DMS 273 treated with DMSO at 0.1 percent for 48 hours (cell line): ENCODE measurements at places on chromosomes 3 and 15.

DNA sequence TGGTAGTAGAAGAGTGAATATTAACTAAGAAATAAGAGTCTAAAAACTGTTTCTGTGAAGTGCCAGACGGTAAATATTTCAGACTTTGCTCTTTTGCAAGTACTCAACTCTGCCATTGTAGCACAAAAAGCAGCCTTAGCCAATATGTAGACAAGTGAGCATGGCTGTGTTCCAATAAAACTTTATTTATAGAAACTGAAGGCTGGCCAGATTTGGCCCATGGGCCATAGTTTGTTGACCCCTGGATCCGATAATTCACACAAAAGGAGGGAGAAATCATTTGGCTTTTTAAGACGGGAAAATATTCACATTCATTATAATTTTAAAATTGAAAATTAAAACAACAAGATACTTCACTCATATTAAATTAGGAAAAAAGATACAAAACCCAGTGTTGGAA, 15.4 kb downstream of the EID1 start:
- no peak for DNase-seq

- no peak for DNase-seq
Observed at GRCh38 chr3:113063126-113063894, 72.5 kb downstream of the GTPBP8 start.

- no peak for DNase-seq
Observed at GRCh38 chr15:78878356-78878755, 5.7 kb downstream of the MORF4L1 start.

DNA sequence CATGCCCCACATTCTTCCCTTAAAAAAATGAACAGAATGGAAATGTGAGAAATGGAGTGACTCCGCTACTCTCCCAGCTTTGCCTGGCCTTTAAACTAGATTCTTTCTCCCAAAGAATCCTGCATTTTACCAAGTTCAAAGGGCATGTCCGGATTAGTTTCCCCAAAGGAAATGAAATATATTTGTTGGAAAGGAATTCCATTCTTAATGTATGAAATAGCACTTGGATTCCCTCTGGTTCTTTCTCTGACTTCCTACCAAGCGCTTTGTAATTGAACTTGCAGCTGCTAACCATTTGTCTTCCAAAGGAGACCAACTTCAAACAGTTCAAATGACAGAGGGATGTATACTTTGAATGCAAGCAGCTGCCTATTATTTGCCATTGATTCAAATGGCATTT, 18.9 kb downstream of the MAP2K1 start:
- DNase-seq: no peak

DNA sequence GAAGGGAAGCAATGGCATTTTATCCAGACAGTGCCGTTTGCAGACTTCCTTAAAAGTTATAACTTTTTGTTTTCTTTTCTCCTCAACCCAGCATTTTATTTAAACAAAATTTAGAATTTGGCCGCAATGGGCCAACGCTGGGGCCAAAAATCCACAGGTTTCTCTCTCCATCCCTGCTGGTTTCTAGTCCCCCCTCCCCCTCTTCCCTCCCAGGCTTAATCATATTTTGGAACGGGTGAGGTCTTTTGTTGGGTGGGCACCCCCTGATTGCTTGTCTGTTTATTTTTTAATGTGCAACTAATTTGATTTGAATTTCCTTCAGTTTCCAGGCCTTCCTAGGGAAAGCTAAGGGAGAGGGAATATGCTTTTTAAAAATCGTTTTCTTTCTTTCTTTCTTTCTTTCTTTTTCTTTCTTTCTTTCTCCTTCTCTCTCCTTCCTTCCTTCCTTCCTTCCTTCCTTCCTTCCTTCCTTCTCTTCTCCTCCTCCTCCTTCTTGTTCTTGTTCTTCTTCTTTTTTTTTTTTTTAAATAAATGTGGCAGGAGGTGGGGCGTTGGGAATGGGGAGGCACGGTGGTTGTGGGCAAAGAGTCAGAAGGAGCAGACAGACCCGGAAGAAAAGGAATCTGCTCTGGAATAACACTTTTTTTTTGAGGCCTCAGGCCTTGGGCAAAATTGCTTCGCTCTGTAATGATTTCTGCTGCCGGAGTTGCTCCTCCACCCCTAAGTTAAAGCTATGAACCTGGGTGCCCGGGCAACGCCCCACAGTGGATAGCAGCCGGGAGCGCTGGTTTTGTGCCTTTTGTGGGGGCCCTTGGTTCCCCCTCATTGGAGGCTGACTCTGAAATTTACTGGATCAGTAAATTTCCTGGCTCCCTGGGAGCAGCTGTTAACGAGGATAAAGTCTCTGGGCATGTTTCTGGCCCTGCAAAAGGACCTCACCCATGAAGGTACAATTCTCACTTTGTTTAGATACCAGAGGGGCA, 1.9 kb downstream of the FNDC3B start:
- DNase-seq: no peak

- no peak for DNase-seq
Observed at GRCh38 chr3:58215317-58216025, 4.7 kb upstream of the DNASE1L3 start.

GRCh38 chr3:15794303-15794771, 3.4 kb downstream of the ANKRD28 start:
- no peak for DNase-seq

DNA sequence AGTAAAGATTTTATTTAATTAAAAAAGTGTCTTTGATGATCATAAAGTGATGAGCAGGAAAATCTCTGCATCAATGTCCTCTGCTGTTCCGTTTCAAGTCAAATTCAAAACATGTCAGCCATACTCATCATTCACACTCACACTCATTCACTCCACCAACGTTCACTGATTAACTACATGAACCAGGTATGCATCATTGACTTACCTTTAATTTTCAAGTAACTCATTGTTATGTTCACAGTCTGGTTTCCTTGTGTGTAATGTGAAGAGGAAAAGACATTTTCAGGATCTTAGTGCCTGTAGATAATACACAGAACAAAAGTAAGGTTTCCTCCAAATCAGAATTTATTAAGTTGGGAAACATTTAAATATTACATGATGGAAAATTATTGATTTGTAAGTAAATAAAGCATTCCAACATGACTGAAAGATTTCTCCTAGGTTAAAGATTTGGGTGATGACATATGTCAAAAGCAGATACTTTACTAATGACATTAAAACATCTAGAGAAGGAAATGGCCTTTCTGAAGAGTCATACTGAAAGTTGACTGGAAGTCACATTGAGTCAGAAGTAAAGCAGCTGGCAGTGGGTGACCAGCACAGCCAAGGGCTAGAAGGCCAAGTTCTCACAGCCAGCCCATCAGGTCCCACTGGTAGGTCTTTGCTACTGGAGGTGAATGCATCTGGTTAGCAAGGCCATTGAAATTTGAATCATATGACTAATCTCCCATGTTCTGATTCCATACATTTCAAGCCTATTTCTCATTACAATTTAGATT, 251.9 kb downstream of the CDIN1 start:
- no peak for DNase-seq

- DNase-seq: no peak
Observed at GRCh38 chr15:56798639-56799038, 65.3 kb upstream of the ZNF280D start.

DNA sequence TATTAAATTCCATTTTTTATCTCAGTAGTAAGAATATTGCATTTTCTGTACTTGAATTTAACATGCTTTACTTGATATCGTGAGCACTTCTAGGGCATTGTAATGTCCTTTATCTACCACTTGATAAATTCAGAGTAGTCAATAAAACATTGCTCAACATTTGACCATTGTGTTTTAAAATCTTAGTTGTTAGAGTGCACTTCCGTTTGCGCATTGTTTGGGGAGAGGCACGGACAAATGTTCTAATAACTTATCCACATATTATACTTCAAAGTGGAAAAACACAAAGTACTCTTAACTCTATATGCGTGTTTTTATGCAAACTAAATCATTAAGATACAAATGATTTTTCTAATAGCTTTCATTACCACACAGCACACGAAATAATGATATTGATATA, 419 bp downstream of the FAM227B start:
- no peak for DNase-seq

- DNase-seq: peak; percentile 14
Observed at GRCh38 chr15:64855205-64855975, 13.7 kb downstream of the PLEKHO2 start.

GRCh38 chr3:152964911-152965609, 130.1 kb downstream of the P2RY1 start:
- DNase-seq: no peak

GRCh38 chr15:66008940-66009562, 139.8 kb downstream of the RAB11A start:
- no peak for DNase-seq
